NCI-H510A (cell line): ENCODE measurements at places on chromosomes 2 and 18.

GRCh38 chr18:54392543-54393023 is 34.9 kb downstream of the C18orf54 start:
- DNase-seq = no peak

- no peak for DNase-seq
Measured at GRCh38 chr18:3328532-3328931, 66.6 kb downstream of the MYL12B start.

DNA sequence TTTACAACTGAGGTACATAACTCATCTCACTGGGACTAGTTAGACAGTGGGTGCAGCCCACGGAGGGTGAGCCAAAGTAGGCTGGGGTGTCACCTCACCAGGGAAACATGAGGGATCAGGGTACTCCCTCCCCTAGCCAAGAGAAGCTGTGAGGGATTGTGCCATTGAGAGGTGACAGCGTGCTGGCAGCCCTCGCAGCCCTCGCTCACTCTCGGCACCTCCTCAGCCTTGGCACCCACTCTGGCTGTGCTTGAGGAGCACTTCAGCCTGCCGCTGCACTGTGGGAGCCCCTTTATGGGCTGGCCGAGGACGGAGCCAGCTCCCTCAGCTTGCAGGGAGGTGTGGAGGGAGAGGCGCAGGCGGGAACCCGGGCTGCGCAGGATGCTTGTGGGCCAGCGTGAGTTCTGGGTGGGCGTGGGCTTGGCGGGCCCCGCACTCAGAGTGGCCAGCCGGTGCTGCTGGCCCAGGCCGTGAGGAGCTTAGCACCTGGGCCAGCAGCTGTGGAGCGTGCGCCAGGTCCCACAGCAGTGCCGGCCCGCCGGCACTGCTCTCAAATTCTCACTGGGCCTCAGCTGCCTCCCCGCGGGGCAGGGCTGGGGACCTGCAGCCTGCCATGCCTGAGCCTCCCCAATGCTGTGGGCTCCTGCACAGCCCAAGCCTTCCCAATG is 44.5 kb upstream of the FAM110C start:
- DNase-seq = no peak

DNA sequence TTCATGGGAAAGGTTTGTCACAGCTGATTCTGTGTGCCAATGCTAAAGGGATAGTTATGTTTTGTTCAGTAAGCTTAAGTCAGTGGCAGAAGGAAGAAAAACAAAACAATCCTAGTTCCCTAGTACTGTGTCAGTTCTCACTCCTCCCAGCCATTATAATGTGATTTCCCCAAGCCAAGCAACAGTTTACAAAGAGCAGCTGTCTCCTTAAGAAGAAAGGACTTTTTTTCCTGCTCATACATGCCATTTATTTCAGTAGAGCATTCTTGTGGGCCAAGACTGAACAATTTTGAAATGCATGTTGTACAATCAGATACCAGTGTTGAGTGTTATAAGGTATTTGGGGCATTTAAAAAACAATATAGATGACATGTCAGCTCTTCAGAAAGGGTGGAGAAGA is 52.1 kb downstream of the NEMP2 start:
- DNase-seq = no peak

DNA sequence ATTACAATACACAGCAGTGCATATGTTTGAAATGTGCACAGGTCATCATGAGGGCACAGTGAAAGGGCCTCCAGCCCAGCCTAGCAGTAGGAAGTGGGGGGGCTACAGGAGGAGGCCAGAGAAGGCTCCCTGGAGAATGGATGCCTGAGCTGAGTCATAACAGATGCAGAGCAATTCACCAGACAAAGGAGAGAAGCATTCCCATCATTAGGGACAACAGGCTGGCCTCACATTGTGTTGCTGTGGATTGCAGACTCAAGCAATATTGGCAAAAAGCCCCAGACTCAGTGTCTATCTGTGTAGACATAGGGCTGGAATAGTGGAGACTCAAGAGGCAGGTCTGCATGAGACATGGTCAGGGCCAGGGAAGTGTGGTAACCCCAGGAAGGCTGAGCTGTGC is 329.9 kb downstream of the DLGAP1 start:
- DNase-seq = no peak
